ENCODE measurements at places on chromosomes 4 and X.
A peak's percentile ranks its signal among the peaks of the same experiment; 100 is the strongest.

DNA sequence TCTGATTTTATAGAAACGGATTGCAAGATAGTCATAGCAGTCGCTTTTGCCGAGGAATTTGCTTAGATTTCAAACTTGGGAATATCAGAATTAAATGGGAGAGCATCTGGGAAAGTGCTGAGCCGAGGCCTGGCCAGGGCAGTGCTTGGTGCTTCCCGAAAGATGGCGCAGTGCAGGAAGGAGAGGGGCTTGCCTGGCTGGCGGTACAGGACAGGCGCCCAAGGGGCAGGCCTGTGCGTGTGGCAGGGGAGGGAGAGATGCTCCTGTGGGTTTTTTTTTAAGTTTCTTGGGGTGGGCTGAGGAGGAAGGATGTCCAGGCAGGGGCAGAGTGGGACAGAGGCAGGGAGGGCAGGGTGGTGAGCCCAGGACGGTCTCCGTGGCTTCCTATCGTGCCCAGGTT lies 241.1 kb downstream of the AFAP1 start:
- no peak for DNase-seq

GRCh38 chr4:139144911-139145551 lies 32.0 kb downstream of the ELF2 start:
- DNase-seq = no peak

DNA sequence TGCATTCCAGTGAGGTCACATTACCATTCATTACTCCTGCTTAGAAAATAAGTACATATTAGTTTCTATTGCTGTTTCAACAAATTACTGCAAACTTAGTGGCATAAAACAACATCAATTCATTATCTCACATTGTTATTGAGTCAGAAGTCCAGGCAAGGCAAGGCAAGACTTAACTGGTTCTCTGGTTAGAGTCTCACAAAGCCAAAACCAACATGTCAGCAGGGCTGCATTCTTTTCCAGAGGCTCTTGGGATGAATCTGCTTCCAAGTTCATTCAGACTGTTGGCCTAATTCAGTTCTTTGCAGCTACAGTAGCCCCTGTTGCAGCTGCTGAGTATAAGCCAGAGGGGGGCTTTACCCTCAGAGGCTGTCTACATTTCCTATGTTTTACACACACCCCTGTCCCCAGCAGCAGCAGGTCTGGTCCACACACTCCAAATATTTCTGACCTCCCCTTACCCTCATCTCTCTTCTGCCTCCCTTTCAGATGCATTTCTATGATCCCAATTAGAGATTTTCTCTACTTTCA lies 892.1 kb upstream of the EPHA5 start:
- peak; percentile 83 for DNase-seq

DNA sequence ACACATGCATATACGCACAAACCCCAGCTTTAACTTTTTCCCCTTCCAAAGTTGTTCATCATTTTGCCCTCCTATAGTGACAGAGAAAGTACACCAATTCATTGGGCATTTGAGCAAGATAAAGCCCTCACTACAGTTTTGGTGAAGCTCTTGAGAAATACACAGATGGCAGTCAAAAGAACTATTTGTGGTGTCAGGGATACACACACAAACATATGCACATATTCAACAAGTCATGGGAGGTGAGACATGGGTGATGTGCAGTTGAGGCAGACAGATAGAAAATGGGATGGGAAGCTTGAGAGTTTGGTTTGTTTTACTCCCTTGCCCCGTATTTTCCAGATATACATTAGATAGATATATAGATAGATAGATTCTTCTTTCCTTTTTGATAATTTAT lies 11.8 kb upstream of the SHROOM4 start:
- DNase-seq = no peak

- no peak for DNase-seq
Measured at GRCh38 chrX:6890544-6891261, 256.8 kb upstream of the STS start.

GRCh38 chrX:137051978-137052642 lies 18.3 kb upstream of the GPR101 start:
- DNase-seq = peak; percentile 4
